ENCODE measurements at places on chromosomes 5 and 9. TPM values are rescaled to one million over a fixed set of nuclear protein-coding genes. Genes with fewer than 3 reads are reported as not detected.
A peak's percentile ranks its signal among the peaks of the same experiment; 100 is the strongest.

GRCh38 chr9:87530716-87531115, 33.0 kb downstream of the DAPK1 start:
- no peak for DNase-seq

- no peak for DNase-seq
Measured at GRCh38 chr9:70435948-70436347, 21.5 kb upstream of the KLF9 start.

The LHX6 gene
- not detected for total RNA-seq

The NEUROG1 gene
- total RNA-seq: not detected

- no peak for DNase-seq
Measured at GRCh38 chr9:121815546-121816448, 164.4 kb downstream of the DAB2IP start.

The PLAC8L1 gene
- total RNA-seq: not detected

- DNase-seq: no peak
Measured at GRCh38 chr5:139611703-139612584, 36.2 kb upstream of the CXXC5 start.

DNA sequence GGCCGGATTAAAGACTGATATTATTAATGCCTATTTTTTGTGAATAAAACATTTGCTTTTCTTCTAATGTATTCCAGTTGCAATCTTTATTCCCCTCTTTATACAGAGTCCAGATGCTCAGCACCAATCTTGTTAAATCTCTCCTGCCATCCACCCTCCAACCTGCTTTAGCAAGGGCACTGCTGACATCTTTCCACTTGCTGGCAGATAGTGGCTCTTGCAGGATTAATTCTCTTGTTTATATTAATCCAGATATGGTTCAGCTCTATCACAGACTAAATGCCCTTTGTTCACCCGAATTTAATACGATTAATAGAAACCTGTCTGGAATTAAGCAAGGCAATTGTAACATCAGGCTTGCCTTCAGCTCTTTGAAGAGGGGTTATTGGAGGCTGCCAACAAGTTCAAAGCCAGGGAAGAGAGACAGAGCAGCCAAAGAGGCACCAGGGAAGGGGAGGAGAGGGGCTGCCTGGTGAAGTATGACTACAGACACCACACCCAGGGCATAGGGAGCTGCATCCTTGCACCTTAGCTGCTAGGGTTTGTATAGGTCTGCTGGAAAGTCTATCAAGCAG, 236.2 kb downstream of the SAXO1 start:
- DNase-seq: no peak

- DNase-seq: no peak
Measured at GRCh38 chr9:16074963-16075362, 522.1 kb downstream of the CCDC171 start.

DNA sequence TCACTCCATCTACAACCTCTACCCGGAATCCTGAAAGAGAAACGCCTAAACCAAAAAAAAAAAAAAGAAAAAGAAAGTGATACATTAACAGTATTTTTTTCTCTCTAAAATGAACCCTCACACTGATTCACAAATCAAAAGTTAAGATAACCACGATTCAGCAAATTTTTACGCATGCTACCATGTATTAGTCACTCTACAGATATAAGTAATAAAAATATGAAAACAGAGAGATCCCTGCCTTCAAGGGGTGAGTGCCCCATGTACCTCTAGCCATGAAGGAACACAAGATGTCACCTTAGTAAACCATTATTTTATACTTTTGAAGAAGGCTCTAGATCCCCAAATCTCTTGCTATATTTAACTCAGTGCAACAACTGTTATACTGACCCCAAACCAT, 33.4 kb downstream of the CEMIP2 start:
- DNase-seq: no peak

The SLC6A3 gene
- total RNA-seq: not detected

The PCDHB16 gene
- under 0.01 TPM for total RNA-seq

DNA sequence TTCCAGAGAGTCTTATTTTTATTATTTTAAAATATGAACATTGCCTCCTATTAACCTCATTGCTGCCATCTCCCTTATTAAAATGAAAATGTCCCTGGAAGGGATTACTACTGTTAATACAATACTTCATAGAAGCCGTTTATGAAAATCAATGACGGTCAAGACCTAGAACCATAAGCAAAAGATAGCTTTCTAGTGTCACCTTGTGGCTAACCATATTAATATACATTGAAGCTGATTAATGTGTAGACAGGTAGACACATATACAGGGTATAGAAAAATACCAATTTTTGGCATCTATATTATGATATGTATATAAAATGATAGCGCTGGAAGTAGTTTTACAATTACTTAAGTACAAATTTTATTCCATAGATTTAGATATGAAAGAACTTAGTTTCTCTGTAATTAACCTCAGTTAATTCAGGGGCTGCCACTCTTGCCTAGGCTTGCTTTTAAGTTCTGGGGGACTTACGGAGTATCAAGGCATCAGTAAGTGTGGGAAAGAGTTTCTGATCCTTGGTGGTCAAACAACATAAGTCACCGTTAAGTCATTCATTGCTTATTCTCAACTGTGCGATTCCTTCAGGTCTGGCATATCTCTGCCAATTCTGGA, 2.5 kb upstream of the YTHDC2 start:
- no peak for DNase-seq

- no peak for DNase-seq
Measured at GRCh38 chr9:93024986-93025630, 33.4 kb upstream of the SUSD3 start.

The IRX1 gene
- 22.1 TPM for total RNA-seq

DNA sequence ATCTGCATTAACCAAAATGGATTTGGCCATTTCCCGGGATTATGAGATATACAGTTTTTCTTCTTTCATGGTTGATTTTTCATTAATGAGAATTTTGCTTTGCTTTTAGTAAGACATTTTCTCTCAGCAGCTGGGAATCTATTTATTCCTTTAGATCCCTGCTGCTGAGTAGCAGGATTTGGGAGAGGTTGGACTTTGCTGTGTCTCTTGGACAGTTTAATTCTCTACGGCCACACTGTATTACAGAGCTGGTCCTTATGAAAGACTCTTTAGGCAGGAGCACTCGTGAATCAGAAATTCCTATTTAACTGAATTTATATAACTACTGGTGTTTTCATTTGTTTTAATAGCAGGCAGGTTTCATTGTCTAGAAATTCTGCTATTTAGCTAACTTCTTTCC, 1.6 kb downstream of the UNC13B start:
- DNase-seq: no peak

The CCL28 gene
- 6.2 TPM for total RNA-seq

The KIAA1958 gene
- 4.3 TPM for total RNA-seq

DNA sequence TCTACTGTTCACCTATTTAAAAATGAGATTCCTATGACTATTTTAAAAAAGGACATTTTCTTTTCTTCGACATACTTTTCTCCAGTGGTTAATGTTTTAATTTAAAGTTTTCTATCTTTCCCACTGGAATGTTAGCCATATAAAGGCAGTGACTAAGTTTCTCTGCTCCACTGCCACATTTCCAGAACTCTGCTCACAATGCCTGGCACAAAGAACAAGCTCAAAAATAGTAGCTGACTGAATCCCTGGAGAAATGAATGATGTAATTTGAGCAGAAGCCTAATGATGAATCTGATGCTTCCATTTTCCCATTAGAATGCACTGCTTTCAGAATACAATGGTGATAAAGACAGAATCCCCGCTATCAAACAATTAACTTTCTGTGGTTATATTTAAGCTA, 817.8 kb downstream of the MTRR start:
- DNase-seq: peak; percentile 22

- DNase-seq: no peak
Measured at GRCh38 chr9:37390759-37391158, 31.7 kb upstream of the GRHPR start.

The SLC6A7 gene
- not detected for total RNA-seq

DNA sequence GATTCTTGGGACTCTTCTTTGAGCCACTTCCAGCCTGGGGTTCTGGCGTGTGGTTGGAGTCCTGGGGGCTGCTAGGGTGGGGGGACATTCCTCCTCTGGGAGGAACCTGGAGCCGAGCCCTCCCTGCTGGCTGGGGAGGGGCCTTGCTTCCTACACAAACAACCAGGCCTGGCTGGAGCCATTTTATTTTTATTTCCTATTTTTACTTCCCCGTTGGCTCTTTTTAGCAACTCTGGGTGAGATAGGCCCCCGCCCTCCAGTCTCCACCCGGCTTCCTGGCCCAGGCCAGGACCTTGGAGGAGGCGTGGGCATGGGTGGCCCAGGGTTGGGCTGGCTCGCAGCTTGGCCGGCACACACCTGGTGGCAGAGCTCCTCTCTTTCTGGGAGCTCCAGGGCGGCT, 15.1 kb downstream of the RXRA start:
- DNase-seq: no peak

DNA sequence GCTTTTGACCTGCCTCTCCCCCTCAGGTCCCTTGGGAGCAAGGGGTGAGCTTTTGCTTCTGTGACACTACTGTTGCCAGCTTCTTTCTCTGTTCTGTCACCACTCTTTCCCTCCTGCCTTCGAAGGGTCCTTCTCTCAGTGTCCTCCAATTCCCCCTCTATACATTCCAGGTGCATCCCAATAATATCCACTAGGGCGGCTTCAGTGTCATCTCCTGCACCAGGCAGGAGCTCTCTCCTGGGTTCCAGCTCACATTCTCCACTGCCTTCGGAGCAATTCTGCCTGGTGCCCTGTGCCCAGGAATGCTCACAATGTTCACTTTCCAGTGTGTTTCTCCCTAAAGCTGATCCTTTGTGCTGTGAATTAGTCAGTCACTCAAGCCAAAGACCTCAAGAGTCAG, 83.9 kb upstream of the CXCL14 start:
- DNase-seq: no peak

DNA sequence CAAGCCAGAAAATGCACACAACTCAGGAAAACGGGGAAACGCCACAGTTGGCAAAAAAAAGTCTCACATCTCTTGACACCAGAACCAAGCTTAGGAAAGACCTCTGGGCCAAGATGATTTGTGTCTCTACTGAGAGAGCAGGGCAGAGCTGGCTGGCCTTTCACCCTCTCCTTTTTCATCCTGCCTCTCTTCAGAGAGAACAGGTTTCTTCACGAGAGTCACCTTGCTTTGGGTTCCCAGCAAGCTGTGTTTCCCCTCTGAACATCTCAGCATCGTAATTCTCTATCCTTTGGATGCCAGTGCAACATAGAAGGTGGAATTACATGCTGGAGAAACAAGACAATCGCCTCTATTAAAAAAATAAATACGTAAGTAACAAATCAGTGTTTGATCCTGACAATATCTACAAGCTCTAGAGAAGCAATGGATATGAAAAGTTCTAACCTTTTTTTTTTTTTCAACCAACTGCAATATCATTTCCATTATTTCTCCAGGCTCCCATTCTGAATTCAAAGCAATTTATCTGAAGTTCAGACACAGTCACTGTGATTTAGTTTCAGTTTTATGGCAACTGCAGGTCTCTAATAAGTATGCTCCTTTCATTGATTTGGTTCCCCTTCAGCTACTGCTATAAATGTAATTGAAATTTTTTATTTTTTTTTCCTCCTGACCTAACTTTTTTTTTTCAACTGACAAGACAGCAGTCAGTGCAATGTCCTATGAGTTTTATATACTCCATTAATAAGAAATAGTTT, 708.6 kb downstream of the DTWD2 start:
- DNase-seq: no peak

GRCh38 chr5:93076096-93076495, 504.9 kb downstream of the NR2F1-AS1 start:
- no peak for DNase-seq

GRCh38 chr5:160219356-160219755, 9.9 kb upstream of the FABP6 start:
- no peak for DNase-seq

DNA sequence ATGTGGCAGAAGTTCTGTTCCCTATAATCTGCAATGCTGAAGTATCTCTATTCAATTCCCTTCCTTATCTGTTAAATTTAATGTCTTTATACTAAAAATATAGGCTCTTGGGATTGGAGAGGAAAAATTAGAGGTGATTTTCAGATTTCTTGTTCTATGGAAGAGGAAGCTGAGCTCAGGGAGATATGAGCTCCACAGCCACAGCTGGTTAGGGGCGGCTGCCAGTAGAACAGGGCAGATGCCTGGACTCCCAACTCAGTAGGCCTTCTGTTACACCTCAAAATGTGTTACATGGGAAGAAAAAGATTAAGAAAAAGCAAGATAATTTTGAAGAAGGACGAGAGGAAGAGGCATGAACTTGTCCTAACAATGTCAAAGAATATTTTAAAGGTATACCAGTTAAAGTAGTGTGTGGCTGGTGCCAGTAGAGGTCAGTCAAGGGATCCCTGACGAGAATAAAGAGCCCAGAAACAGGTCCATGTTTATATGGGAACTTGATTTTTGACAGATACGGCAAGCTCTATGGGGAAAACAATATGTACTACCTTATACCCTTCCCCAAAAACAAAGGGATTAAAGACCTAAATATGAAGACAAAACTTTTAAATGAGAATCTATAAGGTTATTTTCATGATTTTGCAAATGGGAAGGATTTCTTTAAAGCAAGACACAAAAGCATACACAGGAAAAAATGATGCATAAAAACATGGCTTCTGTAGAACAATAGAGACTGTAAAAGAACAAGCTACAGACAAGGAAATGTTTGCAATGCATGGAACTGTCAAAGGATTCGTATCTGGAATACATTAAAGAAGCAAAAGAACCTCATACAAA, 28.7 kb downstream of the DNAJC21 start:
- DNase-seq: no peak

DNA sequence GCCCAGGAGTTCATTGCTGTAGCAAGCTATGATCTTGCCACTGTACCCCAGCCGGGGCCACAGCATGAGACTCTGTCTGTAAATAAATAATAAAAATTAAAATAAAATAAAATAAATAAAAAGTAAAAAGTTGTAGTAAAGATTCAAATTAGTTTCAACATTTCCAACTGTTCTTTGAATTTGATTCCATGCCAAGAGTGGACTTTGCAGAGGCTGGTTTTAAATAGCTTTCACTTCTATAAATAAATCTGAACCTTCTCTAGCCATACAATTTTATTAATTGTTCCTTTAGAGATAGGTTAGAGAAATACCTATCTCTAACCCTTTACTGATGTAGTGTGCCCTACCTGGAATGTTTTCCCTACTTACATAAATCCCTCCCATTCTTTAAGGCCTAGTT, 129.7 kb upstream of the SLIT3 start:
- DNase-seq: no peak

- DNase-seq: no peak
Measured at GRCh38 chr9:87840134-87840533, 42.5 kb upstream of the SPATA31E1 start.

DNA sequence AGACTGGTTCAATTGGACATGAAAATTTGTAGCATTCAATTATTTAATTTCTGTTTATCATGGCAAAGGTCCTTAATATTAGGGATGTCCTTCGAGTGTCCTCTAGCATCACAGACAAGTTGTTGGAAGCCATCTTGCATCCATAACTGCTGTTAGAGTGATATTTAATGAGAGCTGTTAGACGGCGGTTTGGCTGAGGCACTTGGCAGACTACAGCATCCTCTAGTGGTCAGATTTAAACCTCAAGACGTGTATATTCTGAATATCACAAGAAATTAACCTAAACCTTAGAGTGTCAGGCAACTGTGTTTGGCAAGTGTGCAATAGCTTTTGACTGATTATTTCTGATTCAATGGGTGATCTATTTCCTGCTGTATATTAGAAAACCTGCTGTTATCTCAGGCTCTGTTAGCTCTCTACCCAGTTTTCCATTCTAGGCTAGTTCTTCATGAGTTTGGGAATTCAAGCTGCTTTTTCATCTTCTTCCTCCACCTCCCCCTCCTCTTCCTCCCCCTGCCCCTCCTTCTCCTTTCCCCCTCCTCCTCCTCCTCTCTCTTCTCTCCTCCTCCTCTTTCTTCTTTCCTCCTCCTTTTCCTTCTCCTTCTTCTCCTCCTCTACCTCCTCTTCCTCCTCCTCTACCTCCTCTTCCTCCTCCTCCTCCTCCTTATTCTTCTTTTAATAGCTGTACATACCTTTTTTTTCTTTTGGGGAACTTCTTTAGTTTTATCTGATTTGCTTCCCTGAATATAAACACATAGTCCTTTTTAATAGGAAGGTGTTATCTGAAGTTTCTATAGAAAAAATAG, 8.6 kb downstream of the SPINK1 start:
- DNase-seq: no peak
